ENCODE measurements at places on chromosomes 16 and 17.

- peak; percentile 32 for DNase-seq
Measured at GRCh38 chr16:1548233-1548632, 14.8 kb downstream of the TMEM204 start.

- peak; percentile 70 for DNase-seq
Measured at GRCh38 chr17:40373324-40373723, 8.8 kb upstream of the GJD3 start.

GRCh38 chr17:43338886-43339516 is 59.8 kb upstream of the ARL4D start:
- DNase-seq, result peak; percentile 82

GRCh38 chr17:3827124-3827773 is 18.8 kb downstream of the NCBP3 start:
- peak; percentile 72 for DNase-seq

DNA sequence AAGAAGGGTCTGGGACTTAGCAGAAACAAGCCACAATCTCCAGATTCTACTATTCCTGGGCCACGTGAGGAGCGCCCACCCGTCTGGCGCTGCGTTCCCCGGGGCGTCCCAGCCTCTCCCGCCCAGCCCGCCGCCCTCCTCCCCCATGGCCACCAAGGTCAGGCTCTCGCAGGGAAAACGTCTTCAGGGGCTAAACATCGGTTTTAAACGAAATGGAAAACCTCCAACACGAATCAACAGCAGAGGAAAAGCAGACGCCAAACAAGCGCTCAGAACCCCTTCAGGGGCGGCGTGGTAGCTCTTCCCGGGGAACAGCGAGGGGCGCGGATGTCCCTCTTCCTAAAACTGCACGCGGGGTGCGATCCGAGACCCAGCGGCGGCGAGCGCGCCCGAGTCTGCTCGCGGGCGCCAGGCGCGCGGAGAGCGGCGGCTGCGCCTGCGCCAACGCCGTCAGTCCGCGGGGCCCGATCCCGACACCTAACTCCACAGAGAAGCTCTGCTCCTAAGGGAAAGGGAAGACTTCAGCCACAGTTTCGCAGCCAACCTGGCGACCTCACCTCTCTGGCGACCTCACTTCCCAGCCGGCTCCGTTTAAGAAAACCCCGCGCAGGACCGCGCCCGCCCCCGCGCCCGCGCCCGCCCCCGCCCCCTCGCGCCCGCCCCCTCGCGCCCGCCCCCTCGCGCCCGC is 505 bp upstream of the COG1 start:
- peak; percentile 90 for DNase-seq

DNA sequence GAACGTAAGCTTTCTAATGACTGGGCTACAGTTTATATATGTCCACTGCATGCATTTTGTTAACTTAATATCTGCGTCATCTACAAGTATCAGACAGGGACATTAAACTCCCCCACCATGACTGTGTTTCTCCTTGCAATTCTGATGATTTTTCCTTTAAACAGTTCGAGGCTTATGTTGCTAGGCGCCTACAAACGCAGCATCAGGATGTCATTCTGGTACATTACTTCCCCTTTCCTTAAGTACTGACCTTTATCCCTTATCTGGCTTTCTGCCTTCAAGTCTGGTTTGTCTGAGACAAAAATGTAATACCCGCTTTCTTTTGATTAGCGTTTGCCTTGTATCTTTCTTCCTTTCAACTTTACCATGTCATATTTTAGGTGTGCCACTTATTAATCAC is 362.4 kb downstream of the SLC39A11 start:
- DNase-seq, result no peak

DNA sequence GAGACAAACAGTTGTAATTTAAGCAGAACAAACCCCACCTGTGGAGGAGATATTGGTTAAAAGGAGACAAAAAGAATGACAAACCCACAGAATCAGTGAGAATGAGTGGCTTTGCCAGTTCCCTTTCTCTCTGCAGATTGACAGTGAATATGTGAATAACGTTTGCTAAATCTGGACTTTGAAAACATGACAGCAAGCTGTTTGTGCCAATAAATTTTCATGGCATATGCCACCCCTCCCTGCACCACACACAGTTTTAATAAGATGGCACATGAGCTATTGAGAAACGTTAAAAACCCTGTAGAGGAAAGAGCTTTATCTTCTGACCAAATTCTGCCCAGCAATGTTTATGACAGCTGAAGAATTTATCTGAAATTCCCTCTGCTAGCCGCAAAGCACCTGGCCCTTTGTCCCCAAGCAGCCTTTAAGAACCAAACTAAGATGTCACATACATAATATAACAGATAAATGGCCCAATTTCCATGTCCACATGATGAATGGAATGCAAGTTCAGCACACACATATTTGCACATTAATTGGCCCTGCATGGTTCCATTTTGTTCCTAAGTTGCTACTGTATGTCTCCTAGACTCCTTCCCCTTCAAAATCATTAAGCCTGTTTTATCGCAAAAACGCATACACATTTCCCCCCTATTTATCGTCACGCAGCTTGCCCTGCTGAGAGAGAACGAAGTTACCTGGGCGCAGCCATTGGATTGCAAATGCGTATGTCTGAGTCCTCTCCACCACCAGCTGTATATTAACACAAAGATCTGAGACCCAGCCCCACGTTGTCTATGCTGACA is 773.5 kb upstream of the EEF2KMT start:
- no peak for DNase-seq

- DNase-seq, result no peak
Measured at GRCh38 chr17:55742272-55743102, 8.4 kb upstream of the PCTP start.
